ENCODE measurements at places on chromosomes 2 and 18.

DNA sequence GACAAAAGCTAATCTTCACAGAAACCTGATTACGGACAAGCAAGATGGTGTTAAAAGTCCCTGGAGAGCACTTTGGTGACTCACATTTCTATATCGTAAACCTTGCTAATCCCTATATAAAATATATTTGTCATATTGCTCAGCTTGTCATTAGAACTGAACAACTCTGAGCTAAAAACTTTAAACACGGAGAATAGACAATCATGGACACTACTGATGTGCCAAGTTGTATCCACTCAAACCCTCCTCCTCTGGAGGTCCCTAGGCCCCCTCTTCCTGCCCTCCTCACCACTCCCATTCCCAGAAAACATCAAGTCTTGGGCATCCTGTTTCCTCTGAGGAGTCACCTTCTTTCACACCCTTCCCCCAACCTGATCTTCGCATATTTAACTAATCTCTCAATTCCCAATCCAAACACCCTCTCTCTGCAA, 138.7 kb upstream of the PID1 start:
- no peak for DNase-seq

GRCh38 chr2:71811726-71812125, 335.9 kb downstream of the CYP26B1 start:
- DNase-seq, result no peak

- no peak for DNase-seq
These were observed 108.8 kb downstream of the B3GNT2 start for GRCh38 chr2:62304429-62305417.

GRCh38 chr2:1210352-1210751, 202.9 kb upstream of the TPO start:
- no peak for DNase-seq

DNA sequence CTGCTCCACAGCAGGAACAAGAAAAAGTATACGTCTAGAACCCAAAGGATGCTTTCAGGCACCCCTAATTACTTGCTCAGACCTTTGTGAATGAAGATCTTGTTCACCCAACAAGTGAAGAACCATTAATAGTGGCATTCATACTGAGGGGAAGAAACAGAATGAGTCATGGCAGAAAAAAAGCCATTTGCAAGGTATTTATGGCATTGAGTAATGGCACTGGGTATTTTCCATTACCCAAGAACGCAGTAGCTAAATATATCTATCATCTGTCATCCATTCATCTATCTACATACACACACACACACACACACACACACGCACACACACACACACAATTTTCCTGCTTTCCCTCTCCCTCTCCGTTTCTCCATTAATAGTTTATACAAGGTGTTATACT, 56.4 kb upstream of the XIRP2 start:
- DNase-seq, result no peak
